ENCODE measurements at places on chromosomes 3 and 15. TPM values are rescaled to one million over a fixed set of nuclear protein-coding genes. Genes with fewer than 3 reads are reported as not detected.

PRKCI gene
- total RNA-seq: 24.6 TPM

KAT2B gene
- 85.4 TPM for total RNA-seq

GOLGA8S gene
- not detected for total RNA-seq

COL6A5 gene
- under 0.01 TPM for total RNA-seq

DTX3L gene
- 73.4 TPM for total RNA-seq

AADAC gene
- not detected for total RNA-seq

CMTM6 gene
- 69.6 TPM for total RNA-seq

ALAS1 gene
- 80.7 TPM for total RNA-seq

GPR176 gene
- 12.7 TPM for total RNA-seq

HMG20A gene
- total RNA-seq: 36.8 TPM
